Stimulated activated CD8-positive, alpha-beta memory T cell treated with anti-CD3 and anti-CD28 coated beads, Interleukin-7, amount 100 ng/mL, for 48 hours (primary cell): ENCODE measurements at places on chromosomes 4 and X.

DNA sequence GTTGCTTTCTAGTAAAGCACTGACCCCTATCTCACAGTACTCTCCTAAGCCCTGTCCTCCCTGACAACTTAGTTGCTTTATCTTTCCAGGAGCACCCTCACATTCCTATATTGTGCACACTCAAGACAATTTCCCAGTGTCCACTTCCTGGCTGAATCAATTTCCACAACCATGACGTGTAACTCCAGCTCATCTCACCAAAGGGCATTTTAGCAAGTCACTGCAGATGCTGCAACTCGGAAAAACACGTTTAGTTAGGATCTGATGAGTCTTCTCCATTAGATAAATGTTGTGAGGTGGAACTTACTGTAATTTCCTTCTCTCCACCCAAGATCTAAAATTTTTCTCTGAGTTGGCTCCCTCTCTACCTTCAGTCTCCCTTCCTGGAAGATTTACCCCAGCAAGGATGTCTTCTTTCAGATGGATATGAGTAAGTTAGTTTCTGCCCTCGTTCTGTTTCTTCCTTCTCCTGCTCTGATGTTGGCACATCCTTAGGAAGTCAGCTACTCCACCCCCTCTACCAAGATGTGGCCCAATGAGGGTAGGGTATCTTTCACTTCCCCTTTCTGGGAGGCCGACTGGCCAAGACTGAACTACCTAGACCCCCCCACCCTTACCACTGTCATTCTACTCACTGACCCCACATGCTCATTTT, 28.8 kb upstream of the IL13RA1 start:
- DNase-seq: no peak

DNA sequence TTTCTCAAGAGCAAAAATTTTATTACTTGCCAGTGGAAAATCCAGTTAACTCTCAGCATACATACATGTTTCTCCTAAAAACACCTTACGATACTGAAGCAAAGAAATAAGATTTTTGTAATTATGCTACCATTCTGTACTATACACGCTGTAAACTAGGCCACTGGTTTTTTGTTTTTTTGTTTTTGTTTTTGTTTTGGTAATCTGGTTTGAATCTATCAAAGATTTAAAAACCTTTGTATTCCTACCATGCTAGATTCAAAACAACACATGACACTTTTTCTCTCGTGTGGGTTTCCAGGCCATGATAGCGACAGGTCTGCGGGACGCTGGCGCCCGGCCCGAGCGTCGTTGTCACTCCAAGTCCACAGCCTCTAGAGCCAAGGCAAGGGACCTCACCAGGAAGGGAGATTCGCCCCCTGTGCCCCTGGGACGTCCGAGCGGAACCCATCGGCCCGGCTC, 723 bp downstream of the TMEM192 start:
- no peak for DNase-seq

- no peak for DNase-seq
Observed at GRCh38 chrX:107823042-107823441, 2.6 kb upstream of the MID2 start.

GRCh38 chr4:100838286-100838685, 320.5 kb upstream of the EMCN start:
- no peak for DNase-seq

- DNase-seq: no peak
Observed at GRCh38 chrX:153867671-153868070, 18.3 kb downstream of the L1CAM start.

GRCh38 chrX:132206259-132206658, 13.0 kb downstream of the RAP2C start:
- no peak for DNase-seq

GRCh38 chr4:2057382-2058065, 1.6 kb upstream of the NAT8L start:
- DNase-seq: no peak

GRCh38 chrX:41655631-41656030, 33.1 kb upstream of the GPR34 start:
- DNase-seq: no peak

DNA sequence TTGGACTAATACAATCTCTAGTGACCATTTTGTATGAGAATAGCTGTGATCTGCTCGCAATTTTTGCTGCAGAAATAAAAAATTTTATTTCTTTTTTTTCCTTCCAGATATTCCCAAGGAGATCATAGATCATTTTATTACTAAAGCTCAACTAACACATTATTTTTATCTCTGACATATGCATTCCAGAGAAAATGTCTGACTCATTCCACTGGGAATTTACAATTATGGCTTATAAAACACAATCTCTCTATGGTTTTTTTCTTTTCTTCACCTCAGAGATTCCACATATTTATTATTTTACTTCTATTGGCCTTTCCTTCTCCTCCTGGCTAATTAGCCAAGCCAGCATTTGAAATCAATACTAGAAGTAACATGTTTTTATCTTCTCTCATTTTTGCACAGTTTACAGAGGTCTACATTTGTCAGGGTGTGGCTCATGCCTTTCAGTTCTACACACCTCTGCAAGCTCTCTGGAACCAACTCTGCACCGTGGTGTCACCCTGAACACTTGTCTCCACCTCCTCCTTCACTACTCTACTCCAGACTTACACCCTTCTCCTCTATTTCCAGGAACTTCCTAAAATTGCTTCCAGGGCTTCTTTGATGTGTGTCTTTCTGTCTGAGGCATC, 59.8 kb upstream of the GPM6A start:
- no peak for DNase-seq

- no peak for DNase-seq
Observed at GRCh38 chrX:45803383-45803921, 602.8 kb upstream of the DIPK2B start.

GRCh38 chr4:150974252-150974640, 40.8 kb downstream of the LRBA start:
- DNase-seq: no peak

GRCh38 chr4:129394635-129395034, 298.7 kb downstream of the C4orf33 start:
- no peak for DNase-seq

DNA sequence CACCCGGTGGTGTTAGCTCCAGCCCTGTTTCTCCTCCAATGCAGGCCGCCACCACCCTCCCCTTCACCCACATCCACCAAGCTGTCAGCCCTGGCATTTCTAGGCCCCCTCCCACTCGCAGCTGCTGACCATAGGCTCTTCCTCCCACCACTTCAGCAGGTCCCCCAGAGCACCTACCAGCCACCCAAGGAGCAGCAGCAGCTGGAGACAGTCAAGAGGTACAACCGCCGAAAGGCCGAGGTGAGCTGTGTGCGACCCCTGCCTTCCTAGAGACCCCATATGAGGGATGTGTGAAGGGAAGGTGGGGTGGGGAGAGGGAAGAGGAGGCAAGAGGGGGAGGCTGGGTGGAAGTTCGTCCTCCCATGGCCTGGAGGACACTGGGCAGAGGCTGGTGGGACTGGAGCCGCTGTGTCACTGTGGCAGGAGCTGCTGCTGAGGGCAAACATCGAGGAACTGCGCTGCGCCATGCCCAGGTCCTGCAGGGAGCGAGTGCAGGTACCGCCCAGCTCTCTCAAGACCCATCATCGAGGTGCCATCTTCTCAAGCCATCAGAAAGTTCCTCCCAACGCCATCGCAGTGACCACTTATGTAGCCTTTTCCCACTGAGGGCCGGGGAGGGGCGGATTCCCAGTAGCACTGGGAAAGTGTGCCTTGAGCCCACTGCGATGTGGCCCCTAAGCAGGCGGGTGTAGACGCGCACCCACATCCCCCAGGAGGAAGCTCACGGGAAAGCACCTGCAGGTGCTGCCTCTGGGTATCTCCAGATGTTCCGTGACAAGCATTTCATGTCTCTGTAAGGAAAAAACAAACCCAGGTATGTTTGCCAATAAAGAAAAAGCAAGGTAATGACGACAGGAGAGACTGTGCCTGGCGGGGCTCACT, 19.2 kb upstream of the RNF4 start:
- no peak for DNase-seq

- no peak for DNase-seq
Observed at GRCh38 chr4:116847616-116848015, 237.8 kb downstream of the TRAM1L1 start.

- no peak for DNase-seq
Observed at GRCh38 chr4:87881115-87881514, 48.3 kb downstream of the MEPE start.

DNA sequence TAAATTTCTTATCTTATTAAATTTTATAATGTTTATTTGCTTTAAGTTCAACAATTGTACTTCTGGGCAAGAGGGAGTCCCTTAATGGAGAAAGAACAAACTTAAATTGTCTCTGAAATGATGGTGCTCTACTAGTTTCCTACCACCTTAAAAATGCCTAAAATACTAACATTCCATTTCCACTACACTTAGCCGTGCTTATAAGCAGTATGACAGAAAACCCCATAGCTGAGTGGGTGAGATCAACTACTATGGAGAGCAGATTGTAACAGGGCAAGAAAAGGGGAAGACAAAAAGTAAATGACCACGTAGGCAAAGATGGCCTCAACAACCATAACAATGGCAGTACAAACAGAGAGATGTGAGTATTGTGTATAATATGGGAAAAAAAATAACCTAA, 35.0 kb downstream of the RFC1 start:
- no peak for DNase-seq

- DNase-seq: no peak
Observed at GRCh38 chr4:74125029-74125428, 26.0 kb upstream of the CXCL2 start.

GRCh38 chr4:173170182-173170778, 1.7 kb downstream of the GALNT7 start:
- no peak for DNase-seq

GRCh38 chr4:86611757-86612156, 17.6 kb downstream of the PTPN13 start:
- no peak for DNase-seq

DNA sequence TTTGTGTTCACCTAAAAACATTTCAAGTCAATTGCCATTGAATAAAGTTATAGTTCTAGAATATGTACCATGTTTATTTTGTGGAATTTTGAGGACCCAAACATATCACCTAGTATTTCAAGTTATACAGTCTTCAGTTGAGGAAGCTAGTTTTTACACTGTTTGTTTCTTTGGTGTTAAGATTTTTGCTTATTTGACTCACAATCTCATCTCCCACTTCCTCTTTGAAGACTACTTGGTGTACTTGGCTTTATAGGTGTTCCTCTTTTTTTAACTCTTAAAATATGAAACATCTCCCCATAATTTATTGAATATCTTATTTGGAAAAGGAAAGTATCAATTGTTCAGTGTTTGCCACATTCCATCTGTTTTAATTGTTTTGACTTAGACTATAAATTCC, 675.4 kb downstream of the RAPGEF2 start:
- no peak for DNase-seq

- no peak for DNase-seq
Observed at GRCh38 chr4:73178389-73178788, 80.2 kb downstream of the ANKRD17 start.

DNA sequence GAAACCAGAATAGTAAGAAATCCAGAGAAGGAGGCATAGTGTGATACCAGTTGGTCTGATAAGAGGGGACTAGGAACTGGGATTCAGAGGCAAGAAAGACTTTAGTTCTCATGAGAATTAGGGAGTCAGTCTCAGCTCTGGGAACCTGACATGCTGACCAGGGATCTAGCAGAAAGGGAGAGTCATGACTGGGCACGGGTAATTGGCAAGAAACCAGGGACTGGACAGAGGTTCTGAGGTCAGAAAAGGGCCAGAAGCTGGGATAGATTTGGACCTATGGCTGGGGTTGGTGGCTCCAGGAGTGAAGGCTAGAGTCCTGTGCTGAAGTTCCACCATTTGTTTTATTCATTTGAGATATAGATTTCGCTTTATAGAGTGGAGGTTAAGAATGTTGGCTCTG, 110.2 kb upstream of the C1GALT1C1 start:
- DNase-seq: no peak

DNA sequence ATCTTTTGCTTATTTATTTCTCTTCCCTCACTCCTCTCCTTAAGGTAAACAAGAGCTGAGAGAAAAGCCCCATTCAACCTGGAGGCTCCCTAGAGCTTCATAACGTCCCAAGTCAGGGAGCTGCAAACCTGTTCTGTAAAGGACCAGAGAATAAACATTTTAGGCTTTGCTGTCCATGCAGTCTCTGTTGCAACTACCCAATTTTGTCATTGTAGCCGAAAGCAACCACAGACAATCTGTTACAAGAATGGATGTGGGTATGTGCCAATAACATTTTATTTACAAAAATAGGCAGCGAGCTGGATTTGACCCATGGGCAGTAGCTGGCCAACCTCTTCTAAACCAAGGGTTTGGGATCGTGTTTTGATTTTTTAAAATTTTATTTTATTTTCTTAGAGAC, 71.3 kb upstream of the TBL1X start:
- DNase-seq: no peak

- no peak for DNase-seq
Observed at GRCh38 chr4:32560306-32560705, 1840.1 kb downstream of the PCDH7 start.

- no peak for DNase-seq
Observed at GRCh38 chr4:35358001-35358584, 886.2 kb downstream of the ARAP2 start.

- DNase-seq: no peak
Observed at GRCh38 chr4:47270201-47270888, 193.2 kb downstream of the COMMD8 start.
